ENCODE measurements at places on chromosomes 2 and 18. TPM values are rescaled to one million over a fixed set of nuclear protein-coding genes. Genes with fewer than 3 reads are reported as not detected.

Gene GEN1
- total RNA-seq, result 28.1 TPM

Gene VWA3B
- not detected for total RNA-seq

Gene FOXD4L1
- 0.32 TPM for total RNA-seq

Gene PROC
- total RNA-seq, result 0.29 TPM

Gene DCC
- total RNA-seq, result not detected

GRCh38 chr2:224405412-224405811 is 3.5 kb upstream of the FAM124B start:
- H3K4me1 ChIP-seq, result peaks cover 12% of the 10 kb centered on the region
- DNase-seq, result no peak
- H3K27me3 ChIP-seq, result peaks cover 12% of the 10 kb centered on the region
- no peak overlapping the region for H3K4me3 ChIP-seq
- H3K36me3 ChIP-seq, result no peaks in the 10 kb centered on the region

- no peaks in the 10 kb centered on the region for H3K4me1 ChIP-seq
- peaks cover 16% of the 10 kb centered on the region for H3K27me3 ChIP-seq
- H3K27ac ChIP-seq, result no peak overlapping the region
- H3K36me3 ChIP-seq, result peaks cover 5% of the 10 kb centered on the region
- no peak overlapping the region for H3K4me3 ChIP-seq
Measured at GRCh38 chr2:12244070-12244469, 472.7 kb upstream of the TRIB2 start.

DNA sequence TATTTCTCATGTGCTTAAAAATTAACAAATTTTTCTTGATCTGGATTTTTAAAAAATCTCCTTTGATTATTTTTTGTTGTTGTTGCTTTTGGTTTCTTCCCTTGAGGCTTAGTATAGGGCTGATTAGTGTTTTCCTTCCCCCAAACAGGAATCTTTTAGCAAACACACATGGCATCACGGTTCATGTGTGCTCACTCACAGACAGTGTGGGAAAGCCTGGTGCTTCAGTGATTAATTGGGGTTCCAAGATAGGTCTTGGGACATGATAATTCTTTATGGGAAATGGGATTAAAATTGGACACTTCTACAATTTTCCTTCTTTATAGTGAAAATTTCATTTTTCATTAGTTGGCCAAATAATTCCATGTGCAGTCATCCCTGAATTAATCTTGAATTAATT is 153.9 kb upstream of the SOX11 start:
- H3K4me1 ChIP-seq, result no peaks in the 10 kb centered on the region
- no peaks in the 10 kb centered on the region for H3K27me3 ChIP-seq
- no peak for DNase-seq
- H3K27ac ChIP-seq, result no peak overlapping the region
- H3K36me3 ChIP-seq, result no peaks in the 10 kb centered on the region
- no peak overlapping the region for H3K4me3 ChIP-seq

GRCh38 chr18:25830787-25831186 is 259.6 kb downstream of the SS18 start:
- H3K4me3 ChIP-seq, result no peak overlapping the region
- H3K4me1 ChIP-seq, result no peaks in the 10 kb centered on the region
- no peaks in the 10 kb centered on the region for H3K36me3 ChIP-seq
- no peak for DNase-seq
- no peak overlapping the region for H3K27ac ChIP-seq

- no peak overlapping the region for H3K4me3 ChIP-seq
- H3K27me3 ChIP-seq, result no peaks in the 10 kb centered on the region
- no peaks in the 10 kb centered on the region for H3K36me3 ChIP-seq
- no peaks in the 10 kb centered on the region for H3K4me1 ChIP-seq
Measured at GRCh38 chr2:67883316-67884087, 179.3 kb downstream of the C1D start.
